ENCODE measurements at places on chromosomes 4 and X. TPM values are rescaled to one million over a fixed set of nuclear protein-coding genes. Genes with fewer than 3 reads are reported as not detected.

Gene DCHS2
- 0.23 TPM for total RNA-seq

Gene FANCB
- total RNA-seq = 0.53 TPM

Gene MAGEA8
- total RNA-seq = not detected

Gene PPBP
- total RNA-seq = 0.83 TPM

Gene PSAPL1
- total RNA-seq = not detected

Gene CYP4V2
- total RNA-seq = 47.1 TPM

Gene LAMTOR3
- 62.3 TPM for total RNA-seq

Gene RADX
- total RNA-seq = 4.8 TPM

Gene NR3C2
- total RNA-seq = 11.8 TPM

Gene CTAG1B
- not detected for total RNA-seq

Gene NPY1R
- 105 TPM for total RNA-seq

Gene CTAG2
- total RNA-seq = not detected

DNA sequence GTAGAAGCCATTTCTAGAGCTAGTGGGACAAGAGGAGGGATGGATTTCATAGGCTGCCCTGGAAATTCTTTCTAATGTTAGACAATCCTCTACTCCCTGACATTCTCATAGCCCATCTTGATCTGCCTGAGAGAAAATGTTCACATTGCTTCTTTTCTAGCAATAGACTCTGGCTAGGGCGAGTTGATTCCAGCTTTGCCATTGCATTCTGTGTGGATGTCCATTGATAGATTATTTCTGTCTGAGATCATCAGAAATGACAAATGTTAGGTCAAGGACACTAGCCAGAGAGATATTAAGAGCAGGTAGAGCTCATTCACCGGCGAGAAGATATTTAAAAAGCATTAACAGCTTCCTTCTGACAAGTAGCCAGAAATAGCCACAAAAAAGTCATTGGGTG is 184.7 kb downstream of the LDB2 start:
- DNase-seq = no peak
- H3K27me3 ChIP-seq = no peaks in the 10 kb centered on the region
- no peak overlapping the region for H3K4me3 ChIP-seq
- no peaks in the 10 kb centered on the region for H3K36me3 ChIP-seq

DNA sequence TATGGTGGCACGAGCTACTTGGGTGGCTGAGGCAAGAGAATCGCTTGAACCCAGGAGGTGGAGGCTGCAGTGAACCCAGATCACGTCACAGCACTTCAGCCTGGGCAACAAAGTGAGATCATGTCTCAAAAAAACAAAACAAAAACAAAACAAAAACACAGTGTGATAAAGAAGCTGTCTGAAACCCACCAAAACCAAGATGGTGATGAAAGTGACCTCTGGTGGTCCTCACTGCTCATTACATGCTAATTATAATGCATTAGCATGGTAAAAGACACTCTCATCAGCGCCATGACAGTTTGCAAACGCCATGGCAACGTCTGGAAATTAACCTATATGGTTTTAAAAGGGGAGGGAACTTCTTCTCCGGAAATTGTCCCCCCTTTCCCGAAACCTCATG is 29.4 kb upstream of the OPHN1 start:
- H3K4me3 ChIP-seq = no peak overlapping the region
- no peaks in the 10 kb centered on the region for H3K4me1 ChIP-seq
- DNase-seq = peak; percentile 34
- H3K36me3 ChIP-seq = no peaks in the 10 kb centered on the region
- H3K27me3 ChIP-seq = peaks cover 15% of the 10 kb centered on the region

GRCh38 chr4:2441393-2442174 is 22.8 kb downstream of the CFAP99 start:
- no peak overlapping the region for H3K4me3 ChIP-seq
- H3K27me3 ChIP-seq = no peaks in the 10 kb centered on the region
- no peak overlapping the region for H3K27ac ChIP-seq

DNA sequence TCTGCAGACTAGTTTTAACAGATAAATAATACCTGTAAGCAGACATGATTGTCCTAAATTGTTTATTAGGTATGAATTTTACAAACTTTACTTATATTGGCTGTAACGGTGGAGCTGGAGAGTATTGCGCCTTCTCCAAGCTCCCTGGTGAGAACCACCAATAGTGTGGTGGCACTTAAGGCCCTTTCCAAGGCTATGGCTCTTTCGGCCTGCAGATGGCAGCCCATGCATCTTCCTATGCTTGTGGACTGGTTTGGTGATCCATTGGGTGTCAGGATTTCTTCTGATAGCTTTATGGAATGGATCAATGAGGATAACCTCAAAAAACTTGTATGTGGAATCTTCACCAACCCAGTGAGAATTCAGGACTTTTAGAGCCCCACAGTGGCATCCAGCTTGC is 7.8 kb downstream of the LARP1B start:
- no peaks in the 10 kb centered on the region for H3K4me1 ChIP-seq
- H3K4me3 ChIP-seq = no peak overlapping the region
- DNase-seq = no peak
- H3K36me3 ChIP-seq = no peaks in the 10 kb centered on the region
- H3K27ac ChIP-seq = no peak overlapping the region

DNA sequence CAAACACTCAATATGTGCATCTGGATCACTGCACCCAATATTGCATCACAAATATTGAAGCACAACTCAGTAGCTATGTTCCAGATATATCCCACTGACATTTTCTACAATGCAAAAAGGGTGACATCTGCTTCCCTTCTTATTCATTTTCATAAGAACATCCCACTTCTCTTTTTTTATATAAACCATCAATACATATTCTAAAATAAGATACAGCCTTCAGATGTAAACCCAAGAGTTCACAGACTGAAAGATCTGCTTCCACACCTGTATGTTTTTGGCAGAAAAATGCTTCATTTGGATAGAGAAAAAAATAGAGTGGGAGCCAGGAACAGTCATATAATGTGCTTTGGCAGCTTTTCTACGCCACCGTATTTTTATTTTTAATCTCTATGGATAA is 815.6 kb upstream of the ADGRL3 start:
- no peak overlapping the region for H3K4me3 ChIP-seq
- DNase-seq = no peak
- H3K27ac ChIP-seq = no peak overlapping the region
- no peaks in the 10 kb centered on the region for H3K27me3 ChIP-seq

- DNase-seq = no peak
- no peak overlapping the region for H3K27ac ChIP-seq
- no peak overlapping the region for H3K4me3 ChIP-seq
- H3K36me3 ChIP-seq = no peaks in the 10 kb centered on the region
- peaks cover 7% of the 10 kb centered on the region for H3K27me3 ChIP-seq
Observed at GRCh38 chr4:85733798-85734197, 258.8 kb downstream of the ARHGAP24 start.

DNA sequence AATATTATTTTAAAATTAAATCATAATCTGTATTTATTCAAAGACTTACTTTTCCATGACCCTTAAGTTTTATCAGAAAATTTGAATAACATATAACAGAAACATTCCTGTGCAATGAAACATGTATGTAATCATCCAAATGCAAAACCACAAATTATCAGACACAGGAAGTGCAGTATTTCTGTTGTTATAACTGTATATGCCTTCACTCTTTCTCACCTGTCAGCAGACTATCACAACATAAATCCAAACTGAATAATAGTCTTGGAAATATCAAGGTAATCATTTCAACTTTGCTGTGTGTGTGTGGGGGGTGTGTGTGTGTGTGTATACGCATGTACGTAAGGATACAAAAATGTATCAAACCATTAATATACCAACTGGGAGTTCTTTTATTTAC is 285.9 kb downstream of the SLC7A11 start:
- no peaks in the 10 kb centered on the region for H3K27me3 ChIP-seq

- peak; percentile 25 for DNase-seq
- no peaks in the 10 kb centered on the region for H3K36me3 ChIP-seq
- no peak overlapping the region for H3K4me3 ChIP-seq
- no peak overlapping the region for H3K27ac ChIP-seq
- no peaks in the 10 kb centered on the region for H3K4me1 ChIP-seq
Observed at GRCh38 chrX:38868941-38869401, 67.7 kb downstream of the MID1IP1 start.

GRCh38 chr4:72144241-72144640 is 112.4 kb downstream of the NPFFR2 start:
- no peak overlapping the region for H3K4me3 ChIP-seq
- DNase-seq = no peak
- H3K36me3 ChIP-seq = no peaks in the 10 kb centered on the region
- H3K27me3 ChIP-seq = no peaks in the 10 kb centered on the region
- H3K4me1 ChIP-seq = no peaks in the 10 kb centered on the region

- H3K36me3 ChIP-seq = no peaks in the 10 kb centered on the region
- no peak overlapping the region for H3K27ac ChIP-seq
- peaks cover 13% of the 10 kb centered on the region for H3K4me1 ChIP-seq
- no peak overlapping the region for H3K4me3 ChIP-seq
- no peak for DNase-seq
Observed at GRCh38 chr4:69750346-69750745, 10.1 kb downstream of the SULT1B1 start.

- DNase-seq = no peak
- peaks cover 82% of the 10 kb centered on the region for H3K27me3 ChIP-seq
- no peak overlapping the region for H3K4me3 ChIP-seq
- H3K4me1 ChIP-seq = peaks cover 23% of the 10 kb centered on the region
- H3K27ac ChIP-seq = no peak overlapping the region
Observed at GRCh38 chr4:112521123-112522023, 5.4 kb upstream of the NEUROG2 start.

GRCh38 chr4:61533140-61533539 is 333.0 kb downstream of the ADGRL3 start:
- no peaks in the 10 kb centered on the region for H3K36me3 ChIP-seq
- no peak overlapping the region for H3K4me3 ChIP-seq
- no peaks in the 10 kb centered on the region for H3K27me3 ChIP-seq
- no peak for DNase-seq
- H3K4me1 ChIP-seq = no peaks in the 10 kb centered on the region

- H3K36me3 ChIP-seq = no peaks in the 10 kb centered on the region
- H3K27ac ChIP-seq = no peak overlapping the region
- H3K27me3 ChIP-seq = no peaks in the 10 kb centered on the region
- H3K4me3 ChIP-seq = no peak overlapping the region
- no peaks in the 10 kb centered on the region for H3K4me1 ChIP-seq
- no peak for DNase-seq
Observed at GRCh38 chrX:25241461-25241860, 225.7 kb upstream of the ARX start.

DNA sequence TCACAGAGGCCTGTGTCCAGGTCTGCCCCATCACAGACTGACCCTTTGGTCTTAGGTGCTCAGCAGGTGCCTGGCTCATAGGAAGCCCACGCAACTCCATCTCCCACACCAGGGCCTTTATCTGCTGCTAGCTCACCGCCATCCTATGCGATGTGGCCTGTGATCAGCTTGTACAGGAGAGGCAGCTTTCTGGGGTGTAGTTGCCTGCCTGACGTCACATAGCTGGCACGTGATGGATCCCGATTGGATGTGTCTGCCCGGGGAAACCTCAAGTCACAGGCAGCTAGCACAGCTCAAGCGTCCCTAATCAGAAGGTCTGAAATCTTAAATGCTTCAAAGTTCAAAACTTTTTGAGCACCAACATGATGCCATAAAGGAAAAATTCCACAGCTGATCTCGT is 41.2 kb upstream of the CLDN34 start:
- DNase-seq = no peak
- no peak overlapping the region for H3K4me3 ChIP-seq
- H3K36me3 ChIP-seq = no peaks in the 10 kb centered on the region

DNA sequence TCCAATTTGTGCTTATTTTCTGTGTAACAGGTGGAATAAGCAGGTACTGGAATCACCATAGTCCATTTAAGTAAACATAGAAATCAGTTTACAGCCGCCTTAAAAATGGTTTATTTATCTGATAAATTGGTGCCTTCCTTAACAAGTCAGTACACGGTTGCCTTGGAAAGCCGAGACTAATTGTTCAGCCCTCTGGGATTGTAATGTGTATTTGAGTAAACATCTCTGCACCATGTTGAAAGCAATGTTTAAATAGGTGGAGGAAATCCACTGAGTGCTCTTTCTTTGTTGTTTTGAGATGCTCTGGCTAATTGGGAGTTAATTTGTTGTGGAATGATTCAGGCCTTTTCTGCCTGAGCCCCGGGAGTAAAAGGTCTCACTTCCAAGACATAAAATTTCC is 45.7 kb upstream of the ADRA2C start:
- no peaks in the 10 kb centered on the region for H3K4me1 ChIP-seq
- DNase-seq = no peak
- H3K27ac ChIP-seq = no peak overlapping the region

DNA sequence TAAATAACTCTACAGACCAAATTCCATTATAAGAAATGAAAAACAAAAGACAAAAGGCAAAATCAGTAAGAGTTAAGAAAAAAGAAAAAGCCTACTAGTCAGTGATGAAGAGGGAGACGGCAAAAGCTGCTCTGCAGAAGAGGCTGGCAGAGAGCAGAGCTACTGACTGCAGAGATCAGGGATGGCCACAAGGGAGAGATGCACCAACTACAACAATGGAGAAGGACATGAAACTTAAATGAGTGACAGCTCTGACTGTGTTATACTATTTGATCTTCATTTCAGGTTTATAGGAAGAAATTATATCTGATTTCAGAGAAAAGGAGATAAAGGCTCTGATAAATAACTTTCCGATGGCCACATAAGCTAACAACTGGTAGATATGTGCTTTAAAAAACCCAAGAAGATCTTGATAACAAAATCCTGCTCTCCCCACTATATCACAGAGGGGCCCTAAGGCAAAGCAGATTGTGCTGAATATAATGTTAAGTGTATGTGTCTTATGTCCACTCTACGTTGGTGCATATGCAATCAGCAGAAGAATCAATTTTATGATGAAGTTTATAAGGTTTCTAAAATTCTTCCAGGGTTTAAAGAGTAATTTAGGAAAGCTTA is 58.4 kb upstream of the COX18 start:
- H3K27me3 ChIP-seq = no peaks in the 10 kb centered on the region
- no peak for DNase-seq
- no peak overlapping the region for H3K27ac ChIP-seq
- no peaks in the 10 kb centered on the region for H3K4me1 ChIP-seq

GRCh38 chr4:149108626-149109025 is 666.4 kb upstream of the NR3C2 start:
- no peaks in the 10 kb centered on the region for H3K36me3 ChIP-seq
- H3K4me1 ChIP-seq = no peaks in the 10 kb centered on the region
- H3K4me3 ChIP-seq = no peak overlapping the region

DNA sequence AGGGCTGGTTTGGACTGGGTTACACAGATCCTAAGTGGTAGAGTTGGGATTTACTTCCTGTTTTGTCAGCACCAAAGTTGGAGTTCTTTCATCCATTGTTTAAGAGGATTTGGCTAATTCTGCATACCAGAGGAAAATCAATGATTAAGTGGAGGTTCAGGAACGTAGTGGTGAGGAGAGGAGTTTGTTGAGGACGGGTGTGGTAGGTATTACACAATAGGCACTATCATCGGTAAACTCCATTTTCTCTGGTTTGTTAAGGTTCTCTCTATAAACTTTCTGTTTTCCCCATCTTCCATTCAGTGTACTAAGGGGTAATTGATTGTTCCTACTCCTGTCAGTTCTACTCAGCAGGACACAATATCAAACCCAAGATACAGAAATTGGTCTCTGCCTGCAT is 107.5 kb upstream of the VCX2 start:
- H3K27me3 ChIP-seq = no peaks in the 10 kb centered on the region
- DNase-seq = no peak
- no peak overlapping the region for H3K4me3 ChIP-seq
- H3K27ac ChIP-seq = no peak overlapping the region
- no peaks in the 10 kb centered on the region for H3K36me3 ChIP-seq

Measured in adrenal gland (tissue), 19 donors.